ENCODE measurements at places on chromosomes 11 and 22. TPM values are rescaled to one million over a fixed set of nuclear protein-coding genes. Genes with fewer than 3 reads are reported as not detected.
A peak's percentile ranks its signal among the peaks of the same experiment; 100 is the strongest.

DNA sequence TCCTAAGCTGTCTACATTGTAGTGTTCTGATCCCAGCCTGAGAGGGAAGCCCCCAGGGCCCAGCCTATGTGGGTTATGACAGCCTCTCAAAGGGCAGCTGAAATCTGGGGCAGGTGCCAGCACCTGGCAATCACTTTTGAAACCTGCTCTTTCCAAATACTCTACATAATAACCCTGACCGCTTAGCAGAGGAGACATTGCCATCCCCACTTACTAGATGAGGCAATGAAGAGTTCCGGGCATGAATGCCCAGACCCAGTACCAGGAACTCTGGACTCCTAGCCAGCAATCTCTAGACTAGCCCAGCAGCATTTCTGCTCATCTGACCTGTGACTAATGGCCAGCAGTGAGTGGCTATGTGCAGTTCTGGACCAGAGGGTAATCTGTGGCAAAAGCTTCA, 412.4 kb upstream of the CADM1 start:
- no peaks in the 10 kb centered on the region for H3K4me1 ChIP-seq
- no peak overlapping the region for H3K4me3 ChIP-seq
- H3K36me3 ChIP-seq: no peaks in the 10 kb centered on the region
- no peak overlapping the region for H3K27ac ChIP-seq

GRCh38 chr22:36252754-36253522, at the start of gene APOL1:
Gene APOL1, plus strand, starts transcription at chr22:36253133. Its CDS starts 1,823 bp downstream, at chr22:36254956.
- H3K4me1 ChIP-seq: peaks cover 11% of the 10 kb centered on the region
- peak within 1 kb of the TSS; percentile 75 for H3K27ac ChIP-seq
- H3K36me3 ChIP-seq: no peaks in the 10 kb centered on the region
- H3K4me3 ChIP-seq: peak within 1 kb of the TSS; percentile 52
- no peaks in the 10 kb centered on the region for H3K27me3 ChIP-seq

NLRP10 gene
- polyA plus RNA-seq: not detected

APOA5 gene
- not detected for polyA plus RNA-seq

- no peaks in the 10 kb centered on the region for H3K36me3 ChIP-seq
- no peaks in the 10 kb centered on the region for H3K27me3 ChIP-seq
- H3K27ac ChIP-seq: no peak overlapping the region
- H3K4me1 ChIP-seq: no peaks in the 10 kb centered on the region
Measured at GRCh38 chr22:22692707-22693530, 48.5 kb downstream of the GGTLC2 start.

RIBC2 gene
- polyA plus RNA-seq: 0.33 TPM

MS4A6A gene
- polyA plus RNA-seq: 24.7 TPM

SLC29A2 gene
- polyA plus RNA-seq: 0.70 TPM

MS4A15 gene
- polyA plus RNA-seq: 0.15 TPM

APOL4 gene
- polyA plus RNA-seq: 5.6 TPM

DNA sequence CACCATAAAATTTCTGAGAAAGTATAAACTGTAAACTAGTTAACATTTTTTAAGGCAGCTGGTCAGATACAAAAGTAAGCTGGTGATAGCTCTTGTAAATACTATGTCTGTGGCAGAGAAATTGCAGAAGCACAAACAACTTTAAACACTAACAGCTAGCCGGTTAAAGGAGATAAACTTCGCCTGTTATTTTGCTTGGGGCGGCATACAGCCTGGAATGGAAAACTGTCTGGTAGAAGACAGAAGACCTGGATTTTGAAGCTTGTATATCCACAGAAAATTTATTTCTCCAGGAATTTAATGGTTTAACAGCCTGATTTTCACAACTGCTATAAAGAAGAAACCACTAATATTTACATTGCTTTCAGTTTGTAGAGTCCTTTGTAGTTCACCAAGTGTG, 65.3 kb upstream of the FIBIN start:
- no peak for DNase-seq
- no peak overlapping the region for H3K4me3 ChIP-seq
- H3K27ac ChIP-seq: no peak overlapping the region
- H3K36me3 ChIP-seq: no peaks in the 10 kb centered on the region

DNA sequence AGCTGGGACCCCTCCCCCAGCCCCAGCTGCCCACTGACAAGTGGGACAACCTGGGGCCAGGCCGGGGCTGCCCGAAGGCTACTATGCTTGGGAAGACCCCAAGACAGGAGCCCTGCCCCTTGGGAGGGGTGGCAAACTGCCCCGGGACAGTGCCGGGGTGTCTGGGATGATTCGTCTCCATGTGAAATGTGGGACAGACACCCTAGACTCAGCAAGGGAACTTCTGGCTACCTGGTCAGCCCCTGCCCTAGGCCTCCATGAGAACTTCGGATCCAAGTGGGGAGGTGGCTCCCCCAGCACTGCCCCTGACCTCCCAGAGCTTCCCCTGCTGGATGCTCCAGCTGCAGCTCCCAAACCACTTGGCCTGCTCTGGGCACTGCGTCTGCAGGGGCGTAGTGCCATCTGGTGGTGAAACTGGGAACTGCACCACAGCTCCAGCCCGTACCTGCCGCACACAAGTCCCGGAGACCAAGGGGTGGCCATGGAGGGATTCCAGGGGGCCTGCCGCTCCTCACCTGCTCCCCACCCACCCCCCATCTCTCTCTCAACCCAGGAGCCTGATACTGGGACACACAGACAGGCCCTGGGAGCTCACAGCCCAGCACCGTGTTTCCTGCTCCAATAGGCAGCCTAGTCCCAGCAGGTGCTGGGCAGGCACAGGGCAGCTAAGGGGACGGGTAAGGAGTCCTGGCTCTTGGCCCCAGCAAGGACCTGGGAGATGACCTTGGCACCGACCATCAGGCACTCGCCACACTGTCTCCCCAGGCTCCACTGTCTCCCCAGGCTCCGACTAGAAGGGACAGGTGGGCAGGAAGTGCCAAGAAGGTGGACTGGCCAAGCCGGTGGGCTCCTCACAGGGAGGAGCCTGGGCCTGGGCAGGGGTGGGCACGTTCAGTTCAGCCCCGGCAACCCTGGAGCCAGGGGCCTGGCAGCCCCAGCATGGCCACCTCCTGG, 194.1 kb downstream of the IGLL1 start:
- peaks cover 22% of the 10 kb centered on the region for H3K4me1 ChIP-seq
- no peak overlapping the region for H3K27ac ChIP-seq
- H3K4me3 ChIP-seq: no peak overlapping the region
- peak; percentile 82 for DNase-seq

DNA sequence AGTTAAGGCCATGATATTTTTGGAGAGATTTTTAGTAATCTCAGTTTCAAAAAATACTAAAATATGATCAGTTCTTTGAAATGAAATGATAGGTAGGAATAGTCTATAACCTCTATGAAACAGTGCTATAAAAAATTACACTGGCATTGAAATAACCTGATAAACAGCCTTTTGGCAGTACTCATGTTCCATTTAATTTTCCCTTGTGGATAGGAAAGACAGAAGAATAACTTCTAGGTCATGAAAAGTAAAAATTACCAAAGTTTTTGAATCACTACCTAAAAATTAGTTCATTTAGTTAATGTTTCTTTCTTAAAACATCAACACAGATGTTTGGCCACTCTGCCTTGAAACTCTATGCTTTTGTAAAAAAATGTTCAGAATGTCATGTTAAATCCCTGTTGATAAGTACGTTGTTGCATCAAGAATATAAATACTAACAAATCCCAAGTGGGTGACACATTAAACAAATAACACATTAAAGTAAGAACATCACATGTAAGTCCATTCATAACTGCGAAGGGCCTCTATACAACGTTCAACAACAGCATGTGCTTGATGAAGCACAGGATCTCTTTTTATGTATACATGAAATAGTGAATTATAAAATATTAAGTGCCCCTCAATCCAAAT, 290.2 kb downstream of the SWAP70 start:
- no peak overlapping the region for H3K27ac ChIP-seq
- no peak overlapping the region for H3K4me3 ChIP-seq
- H3K36me3 ChIP-seq: no peaks in the 10 kb centered on the region
- H3K4me1 ChIP-seq: no peaks in the 10 kb centered on the region

DNA sequence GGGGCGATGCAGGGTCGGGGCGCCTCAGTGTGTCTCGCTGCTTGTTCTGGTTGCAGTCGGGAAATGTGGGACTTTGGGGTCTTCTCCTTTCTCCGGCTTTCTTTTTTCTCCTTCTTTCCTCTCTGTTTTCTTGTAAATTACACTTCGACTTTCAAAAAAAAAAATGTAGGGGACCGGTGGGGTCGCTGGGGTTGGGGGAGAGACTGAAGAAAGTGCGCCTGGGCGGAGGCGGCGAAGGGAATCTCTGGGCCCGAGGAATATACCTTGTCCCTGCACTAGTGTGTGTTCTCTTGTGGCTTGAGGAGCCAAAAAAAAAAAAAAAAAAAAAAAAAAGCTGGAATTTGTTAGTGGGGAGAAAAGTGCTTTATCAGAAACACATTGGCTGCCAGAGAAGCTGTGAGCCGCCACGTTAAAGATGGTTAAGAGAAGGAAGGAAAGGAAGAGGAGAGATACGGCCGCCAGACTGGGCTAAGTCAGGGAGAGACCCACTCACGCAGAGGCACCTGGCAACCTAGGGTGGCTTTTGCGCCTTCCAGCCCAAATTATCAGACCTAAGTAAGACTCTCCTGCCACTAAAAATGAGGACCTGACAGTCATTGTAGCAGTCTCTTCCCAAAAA, 8.4 kb upstream of the FLI1 start:
- H3K27ac ChIP-seq: no peak overlapping the region
- H3K4me1 ChIP-seq: peaks cover 1% of the 10 kb centered on the region
- H3K36me3 ChIP-seq: no peaks in the 10 kb centered on the region
- H3K4me3 ChIP-seq: no peak overlapping the region

DNA sequence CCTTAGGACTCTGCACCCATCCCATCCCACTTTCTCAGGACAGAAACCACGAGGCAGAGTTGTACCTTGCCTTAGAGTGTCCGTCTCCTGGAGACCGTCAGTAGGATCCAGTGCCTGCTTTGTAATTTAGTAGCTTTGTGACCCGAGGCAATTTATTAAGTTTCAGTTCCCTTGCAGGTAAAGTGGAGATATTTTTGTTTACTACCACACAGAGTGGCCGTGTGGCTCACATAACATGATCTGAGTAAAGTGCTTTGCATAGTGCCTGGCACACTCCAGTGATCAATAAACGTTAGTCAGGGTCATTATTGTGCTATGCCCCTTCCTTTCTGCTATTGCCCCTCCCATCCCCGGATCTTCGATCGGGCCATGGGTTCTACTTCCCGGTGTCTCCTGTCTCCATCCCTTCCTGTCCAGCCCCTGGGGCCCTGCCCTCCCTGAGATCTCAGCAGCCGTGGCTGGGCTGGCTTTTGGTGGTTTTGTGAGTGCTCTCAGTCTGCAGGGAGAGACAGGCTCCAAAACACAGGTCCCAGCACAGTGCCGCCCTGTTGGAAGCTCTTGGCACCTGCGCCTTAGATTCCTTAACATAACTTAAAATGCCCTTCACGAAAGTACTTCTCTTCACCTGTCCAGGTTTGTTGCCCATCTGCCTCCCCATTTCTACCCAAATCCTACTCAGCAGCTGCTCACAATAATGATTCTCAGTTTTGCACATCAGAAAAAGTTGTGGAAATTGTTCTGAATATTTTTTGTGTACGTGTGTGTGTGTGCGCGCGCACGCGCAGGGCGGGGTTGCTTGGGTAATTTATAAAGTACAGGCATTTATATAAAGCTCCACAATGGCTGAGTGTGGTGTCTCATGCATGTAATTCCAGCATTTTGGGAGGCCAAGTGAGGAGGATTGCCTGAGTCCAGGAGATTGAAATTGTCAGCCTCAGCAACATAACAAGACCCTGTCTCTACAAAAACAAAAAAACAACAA, 753.7 kb downstream of the NTM start:
- H3K36me3 ChIP-seq: no peaks in the 10 kb centered on the region
- H3K4me1 ChIP-seq: peaks cover 4% of the 10 kb centered on the region
- DNase-seq: no peak
- H3K4me3 ChIP-seq: no peak overlapping the region
- H3K27ac ChIP-seq: no peak overlapping the region

TMEM191B gene
- 0.70 TPM for polyA plus RNA-seq

DNA sequence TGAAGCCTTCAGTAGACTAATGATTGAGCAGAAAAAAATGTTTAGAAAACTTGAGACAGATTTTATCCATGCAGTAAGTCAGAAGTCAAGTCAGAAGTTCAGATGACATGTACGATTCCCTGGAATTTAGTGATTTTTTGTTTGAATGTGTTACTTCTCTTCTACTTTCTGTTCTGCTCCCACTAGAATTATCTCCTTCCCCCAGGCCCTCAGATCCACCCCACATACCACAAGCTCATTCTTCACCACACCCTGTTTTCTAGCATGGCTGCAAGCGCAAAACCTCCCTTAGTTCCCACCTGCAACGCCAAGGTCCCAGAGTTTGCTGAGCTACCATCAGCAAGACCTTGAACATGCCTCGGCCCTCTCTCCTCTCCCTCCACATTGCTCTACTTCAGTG, 64.1 kb downstream of the KCNJ1 start:
- DNase-seq: no peak
- H3K27me3 ChIP-seq: no peaks in the 10 kb centered on the region
- H3K4me1 ChIP-seq: no peaks in the 10 kb centered on the region

- no peak overlapping the region for H3K4me3 ChIP-seq
- no peak overlapping the region for H3K27ac ChIP-seq
Measured at GRCh38 chr11:130115218-130115617, 44.4 kb upstream of the ST14 start.

FADS1 gene
- 45.3 TPM for polyA plus RNA-seq

DNA sequence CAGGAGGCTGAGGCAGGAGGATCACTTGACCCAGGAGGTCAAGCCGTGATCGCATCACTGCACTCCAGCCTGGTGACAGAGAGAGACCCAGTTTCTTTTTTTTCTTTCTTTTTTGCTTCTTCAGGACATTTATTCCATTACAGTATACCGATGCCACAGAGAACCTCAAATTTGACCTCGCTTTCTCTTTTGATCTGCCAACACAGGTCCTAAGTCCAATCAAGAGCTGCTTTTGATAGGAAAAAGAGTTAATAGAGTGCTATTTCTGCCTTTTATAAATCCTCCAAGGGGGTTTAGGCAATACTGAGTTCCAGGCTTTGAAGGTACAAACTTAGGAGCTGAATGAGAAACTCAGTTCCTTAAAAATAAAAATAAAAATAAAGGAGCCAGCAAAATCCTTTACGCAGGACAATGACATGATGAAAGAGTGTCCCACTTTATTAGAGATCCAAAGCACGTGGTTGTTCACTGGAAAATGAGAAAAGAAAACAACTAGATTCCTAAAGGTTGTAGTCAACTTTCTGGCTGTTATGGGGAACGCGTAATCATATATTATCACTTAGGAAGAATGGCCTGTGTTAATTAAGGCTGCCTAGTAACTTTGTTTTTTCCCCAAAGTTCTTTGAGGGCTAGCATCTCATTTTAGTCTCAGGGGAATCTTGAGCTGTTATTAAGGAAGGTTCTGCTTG, 27.2 kb downstream of the FADD start:
- no peaks in the 10 kb centered on the region for H3K27me3 ChIP-seq
- no peaks in the 10 kb centered on the region for H3K36me3 ChIP-seq
- no peaks in the 10 kb centered on the region for H3K4me1 ChIP-seq

- H3K27ac ChIP-seq: no peak overlapping the region
- H3K27me3 ChIP-seq: no peaks in the 10 kb centered on the region
- no peaks in the 10 kb centered on the region for H3K36me3 ChIP-seq
Measured at GRCh38 chr11:69982690-69983570, 95.2 kb upstream of the ANO1 start.

NFAM1 gene
- 0.42 TPM for polyA plus RNA-seq

DNA sequence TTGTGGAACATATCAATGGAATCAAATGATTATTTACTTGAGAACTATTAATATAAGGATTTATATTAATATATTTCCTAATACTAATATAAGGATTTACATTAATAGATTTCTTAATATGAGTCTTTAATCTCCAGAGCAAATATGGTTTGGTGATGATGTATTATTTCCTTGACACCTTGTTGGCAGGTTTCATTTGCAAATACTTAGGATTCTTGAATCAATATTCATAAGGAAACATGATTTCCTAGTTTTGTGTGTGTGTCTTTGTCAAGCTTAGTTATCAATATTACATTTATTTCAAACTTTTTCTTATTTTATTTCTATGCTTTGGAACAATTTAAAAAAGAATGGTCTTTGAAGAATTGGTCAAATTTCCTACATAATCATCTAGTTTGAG, 138.5 kb downstream of the RAB38 start:
- H3K4me1 ChIP-seq: no peaks in the 10 kb centered on the region
- H3K27me3 ChIP-seq: no peaks in the 10 kb centered on the region
